Keratinocyte (primary cell): ENCODE measurements at places on chromosomes 5 and 9. TPM values are rescaled to one million over a fixed set of nuclear protein-coding genes. Genes with fewer than 3 reads are reported as not detected.

GHR gene
- 1.1 to 2.0 TPM (median 1.8 TPM) in 3 replicates for polyA plus RNA-seq

SPATA31D4 gene
- polyA plus RNA-seq = not detected in 3 replicates

CD72 gene
- polyA plus RNA-seq = 0.66 to 2.4 TPM (median 0.82 TPM) in 3 replicates

DOCK8 gene
- 1.5 to 1.8 TPM (median 1.7 TPM) in 3 replicates for polyA plus RNA-seq

FAM221B gene
- polyA plus RNA-seq = not detected in 3 replicates

MLANA gene
- polyA plus RNA-seq = not detected in 3 replicates

CER1 gene
- not detected in 3 replicates for polyA plus RNA-seq

POLR3G gene
- polyA plus RNA-seq = 11.8 to 27.3 TPM (median 27.0 TPM) in 3 replicates

FBXW2 gene
- polyA plus RNA-seq = 45.0 to 68.3 TPM (median 59.9 TPM) in 3 replicates

CSF1R gene
- 0.21 TPM in 1 of 3 replicates, not detected in the others for polyA plus RNA-seq

CKS2 gene
- 130 to 291 TPM (median 224 TPM) in 3 replicates for polyA plus RNA-seq

ZNF79 gene
- polyA plus RNA-seq = 4.3 to 6.6 TPM (median 4.8 TPM) in 3 replicates

PCDHA7 gene
- 0.02 to 0.05 TPM (median 0.04 TPM) in 3 replicates for polyA plus RNA-seq

IL33 gene
- polyA plus RNA-seq = 1.6 to 33.2 TPM (median 7.8 TPM) in 3 replicates

FGF18 gene
- 0.03 to 0.06 TPM (median 0.05 TPM) in 3 replicates for polyA plus RNA-seq

RLN2 gene
- polyA plus RNA-seq = 0.41 to 0.98 TPM (median 0.68 TPM) in 3 replicates

CDH12 gene
- not detected in 3 replicates for polyA plus RNA-seq

ESM1 gene
- polyA plus RNA-seq = 0.07 TPM in 1 of 3 replicates, not detected in the others

PRSS3 gene
- polyA plus RNA-seq = 5.9 to 34.6 TPM (median 9.1 TPM) in 3 replicates

CDHR2 gene
- polyA plus RNA-seq = 0.01 TPM in 2 of 3 replicates, not detected in the other

FIBCD1 gene
- polyA plus RNA-seq = 0.79 to 1.3 TPM (median 0.94 TPM) in 3 replicates

PPP1R26 gene
- 4.3 to 4.7 TPM (median 4.5 TPM) in 3 replicates for polyA plus RNA-seq

TTC16 gene
- 0.03 to 0.05 TPM in 2 of 3 replicates, not detected in the other for polyA plus RNA-seq

CNTNAP3 gene
- polyA plus RNA-seq = 3.5 to 9.3 TPM (median 6.7 TPM) in 3 replicates

CPLANE1 gene
- polyA plus RNA-seq = 5.4 to 9.2 TPM (median 8.6 TPM) in 3 replicates

SPEF2 gene
- polyA plus RNA-seq = 0.95 to 1.6 TPM (median 1.1 TPM) in 3 replicates

SPATA31E1 gene
- polyA plus RNA-seq = not detected in 3 replicates
